NCI-H446 (cell line): ENCODE measurements at places on chromosomes 3 and 15.

GRCh38 chr3:128190501-128190900, 37.2 kb downstream of the EEFSEC start:
- no peak for DNase-seq

DNA sequence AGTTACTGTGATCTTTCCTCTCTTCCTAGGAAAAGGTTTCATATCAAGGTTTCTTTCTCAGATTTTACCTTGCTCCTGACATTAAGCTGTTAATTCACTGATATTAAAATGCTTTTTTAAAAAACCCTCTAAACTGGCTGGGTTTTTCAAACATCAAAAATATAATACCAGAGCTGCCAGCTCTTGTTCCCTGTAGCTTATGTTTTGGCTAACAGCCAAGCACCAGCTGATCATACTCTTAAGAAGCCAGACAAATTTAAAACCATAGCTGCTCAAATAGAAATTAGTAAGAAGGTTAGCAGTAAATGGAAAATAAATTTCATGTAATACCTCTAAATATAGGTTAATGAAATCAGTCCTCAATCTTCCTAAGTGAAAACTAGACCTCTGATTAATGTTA, 657.5 kb downstream of the GRM7 start:
- no peak for DNase-seq

- no peak for DNase-seq
Measured at GRCh38 chr15:47186075-47186474, 531.2 kb upstream of the SEMA6D start.

DNA sequence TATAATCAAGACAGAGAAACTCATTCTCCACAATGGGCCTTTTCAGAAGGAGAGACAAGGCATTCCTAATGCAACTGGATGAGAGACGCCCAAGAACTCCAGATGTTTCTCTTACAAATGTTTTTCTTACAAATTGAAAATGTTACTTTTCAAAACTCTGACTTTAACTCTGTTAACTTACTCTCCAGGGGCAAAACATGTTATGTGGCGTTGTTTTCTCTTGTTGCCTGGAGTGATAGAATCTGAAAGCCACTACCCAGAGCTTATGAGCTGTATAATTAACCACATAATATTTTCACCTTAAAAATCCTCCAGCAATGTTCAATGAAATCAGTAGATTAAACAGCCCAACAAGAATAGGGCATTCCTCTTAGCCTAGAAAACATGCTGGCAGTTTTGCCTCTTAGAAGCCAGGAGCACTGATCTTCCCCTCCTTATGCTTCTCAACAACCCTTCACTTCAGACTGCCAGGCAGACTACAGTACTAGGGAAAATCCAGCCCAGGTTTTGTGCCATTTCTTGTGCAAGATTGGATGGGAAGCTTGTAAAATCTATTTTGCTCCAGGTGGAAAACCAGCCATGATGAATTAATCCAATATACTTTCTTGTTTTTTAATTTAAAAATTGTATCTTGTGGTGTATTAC, 186.7 kb upstream of the GADL1 start:
- no peak for DNase-seq

GRCh38 chr15:45634432-45635190, at the start of gene SQOR:
TSS of gene SQOR (plus strand) at chr15:45635029. CDS start at chr15:45658924, 23,895 bp downstream.
- DNase-seq = no peak

DNA sequence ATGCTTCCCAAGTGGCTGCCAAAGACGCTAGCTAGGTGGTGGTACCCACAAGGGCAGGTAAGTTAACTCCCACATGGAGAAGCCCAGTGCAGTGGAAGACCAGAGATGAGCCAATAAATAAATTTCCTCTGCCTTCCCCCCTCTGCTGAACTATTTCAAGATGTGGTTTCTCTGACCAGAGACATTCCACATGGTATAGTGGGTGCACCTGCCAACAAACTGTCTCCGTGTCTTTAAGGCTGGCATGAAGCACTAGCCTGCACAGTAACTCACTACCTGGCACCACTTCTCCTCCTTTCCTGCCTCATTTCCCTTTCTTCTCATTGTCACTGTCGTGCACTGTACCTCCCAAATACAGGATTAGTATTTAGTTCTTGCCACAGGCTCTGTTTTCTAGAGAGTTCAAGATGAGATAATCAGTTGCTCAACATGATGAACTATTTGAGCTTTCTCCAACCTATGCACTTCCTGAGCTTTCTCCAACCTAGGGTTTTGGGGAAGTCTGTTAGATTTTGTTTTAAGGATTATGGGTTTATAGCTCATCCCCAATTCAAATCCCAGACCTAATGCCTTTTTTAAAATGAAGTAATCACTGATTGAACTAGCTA, 8.4 kb upstream of the CRTAP start:
- DNase-seq = no peak

- no peak for DNase-seq
Measured at GRCh38 chr15:87608238-87609028, 648.1 kb downstream of the NTRK3 start.

GRCh38 chr15:68227643-68228142, 1.8 kb downstream of the CLN6 start:
- peak; percentile 25 for DNase-seq

- DNase-seq = no peak
Measured at GRCh38 chr3:60555686-60556354, 695.4 kb downstream of the FHIT start.

DNA sequence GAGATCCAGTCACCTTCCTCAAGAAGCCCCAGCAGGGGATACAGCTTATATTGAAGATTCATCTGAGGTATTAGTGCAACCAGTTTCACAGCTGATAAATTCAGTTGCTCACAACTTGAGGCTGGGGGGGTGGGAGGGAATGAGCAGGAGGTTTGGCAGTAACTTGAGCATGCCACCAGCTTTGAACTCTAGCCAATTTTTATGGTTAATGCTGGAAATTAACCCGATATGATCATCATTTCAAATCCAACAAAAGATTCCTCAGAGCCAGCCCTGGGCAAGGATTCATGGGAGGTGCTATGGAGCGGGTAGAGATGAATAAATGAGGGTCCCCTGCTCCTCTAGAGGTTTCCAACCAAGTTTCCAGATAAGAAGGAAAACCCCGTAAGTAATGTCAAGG, 73.1 kb upstream of the HES1 start:
- peak; percentile 13 for DNase-seq

GRCh38 chr3:13026534-13026933, 46.7 kb downstream of the IQSEC1 start:
- no peak for DNase-seq

- peak; percentile 0 for DNase-seq
Measured at GRCh38 chr3:29011441-29011840, 269.4 kb upstream of the RBMS3 start.

GRCh38 chr3:23484386-23484785, 281.3 kb downstream of the UBE2E2 start:
- no peak for DNase-seq

DNA sequence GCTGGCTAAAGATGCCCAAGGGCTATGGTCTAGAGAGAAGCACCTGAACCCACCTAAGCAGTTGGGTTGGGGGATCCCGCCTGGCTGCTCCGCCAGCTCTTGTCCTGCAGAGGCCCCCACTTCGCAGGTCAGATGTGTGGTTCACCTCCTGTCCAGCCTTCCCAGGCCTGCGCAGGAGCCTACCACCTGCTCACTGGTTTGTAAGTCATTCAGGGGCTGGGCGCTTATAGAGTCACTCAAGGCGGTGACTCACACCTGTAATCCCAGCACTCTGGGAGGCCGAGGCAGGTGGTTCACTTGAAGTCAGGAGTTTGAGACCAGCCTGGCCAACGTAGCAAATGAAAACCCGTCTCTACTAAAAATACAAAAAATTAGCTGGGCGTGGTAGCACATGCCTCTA, 3.9 kb upstream of the FURIN start:
- no peak for DNase-seq

GRCh38 chr3:134642445-134643149, 8.2 kb downstream of the KY start:
- DNase-seq = no peak

DNA sequence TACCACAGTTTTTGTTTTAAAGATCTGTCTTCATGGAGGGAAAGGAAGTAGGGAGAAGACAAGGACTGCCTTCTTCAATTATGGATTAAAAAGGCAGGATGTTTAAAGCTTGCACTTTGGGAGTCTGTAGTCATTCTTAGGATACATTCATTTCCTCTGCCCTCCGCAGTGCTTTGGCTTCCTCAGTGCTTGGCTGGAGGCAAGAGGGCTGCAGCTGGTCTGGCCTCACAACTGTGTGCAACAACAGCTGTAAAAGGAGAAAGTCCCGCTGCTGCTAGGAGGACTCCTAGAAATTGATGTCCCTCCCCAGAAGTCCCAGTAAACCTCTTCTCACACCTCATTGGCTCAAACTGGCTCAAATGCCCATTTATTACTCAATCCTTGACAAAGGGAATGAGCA, 54.4 kb upstream of the PPP2R3A start:
- DNase-seq = no peak
